Esophagus (tissue), 2 donors: ENCODE measurements at places on chromosomes 16 and 17. TPM values are rescaled to one million over a fixed set of nuclear protein-coding genes. Genes with fewer than 3 reads are reported as not detected.

The COX11 gene
- polyA plus RNA-seq = 11.4 TPM

The DNAH17 gene
- 0.02 TPM for polyA plus RNA-seq

The HEATR9 gene
- polyA plus RNA-seq = 0.05 TPM

The ACD gene
- 10.3 TPM for polyA plus RNA-seq

The AATK gene
- 1.2 TPM for polyA plus RNA-seq

The MPV17L gene
- polyA plus RNA-seq = 1.0 TPM
